ENCODE measurements at places on chromosomes 2 and 18.

DNA sequence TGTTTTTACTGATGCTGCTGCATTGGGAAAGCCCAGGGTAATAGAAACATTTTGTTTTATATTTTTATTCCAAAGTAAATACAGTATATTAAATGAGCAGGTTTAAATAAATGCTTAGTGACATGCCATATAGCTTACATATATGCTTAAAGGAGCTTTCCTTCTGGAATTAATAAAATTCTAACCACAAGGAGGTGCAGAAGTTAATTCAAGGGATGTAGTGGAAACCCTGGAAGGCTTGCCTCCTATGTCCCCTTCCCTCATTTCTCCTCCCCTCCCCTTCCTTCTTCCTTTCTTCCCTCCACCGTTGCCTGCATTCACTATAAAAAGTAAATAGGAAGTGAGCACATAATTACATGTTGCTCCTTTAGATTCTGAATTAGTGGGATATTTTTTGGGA lies 96.3 kb downstream of the UBE2E3 start:
- no peak for DNase-seq

GRCh38 chr2:163751696-163752095 lies 15.9 kb upstream of the FIGN start:
- no peak for DNase-seq

DNA sequence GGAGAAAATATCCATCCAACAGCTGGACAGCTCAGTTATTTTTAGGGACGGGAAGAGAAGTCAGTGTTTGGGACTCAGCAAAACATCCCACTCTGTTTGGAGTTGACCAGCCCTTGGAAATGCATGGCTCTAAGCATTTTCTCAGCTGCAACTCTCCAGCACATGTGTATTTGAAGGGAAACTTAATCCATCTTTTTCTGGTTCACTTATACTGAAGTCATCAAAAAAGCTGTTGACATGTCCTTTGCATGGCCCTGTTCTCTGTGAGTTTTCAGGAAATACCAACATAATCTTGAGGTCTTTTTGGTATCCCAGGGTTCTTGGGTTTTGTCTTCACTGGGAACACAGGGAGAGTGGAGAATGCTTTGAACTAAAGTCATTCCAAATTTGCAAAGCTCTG lies 91.9 kb upstream of the CELF4 start:
- no peak for DNase-seq

DNA sequence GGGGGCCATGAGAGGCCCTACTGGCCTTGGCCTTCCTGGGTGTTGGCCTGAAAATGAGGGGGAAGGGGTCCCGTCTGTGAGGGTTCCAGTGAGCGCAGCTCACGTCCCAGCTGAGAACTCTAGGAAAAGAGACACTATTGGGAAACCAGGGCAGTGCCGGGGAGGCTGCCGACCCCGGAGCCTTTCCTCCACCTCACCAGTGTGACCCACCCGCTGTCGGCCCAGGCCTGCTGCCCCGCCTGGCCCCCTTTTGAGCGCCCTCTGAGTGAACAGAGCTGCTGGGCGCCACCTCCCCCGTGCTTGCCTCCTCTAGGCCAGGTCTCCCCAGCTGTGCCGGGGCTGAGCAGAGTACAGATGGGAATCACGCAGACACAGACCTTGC lies 17.5 kb upstream of the ARHGEF4 start:
- no peak for DNase-seq

DNA sequence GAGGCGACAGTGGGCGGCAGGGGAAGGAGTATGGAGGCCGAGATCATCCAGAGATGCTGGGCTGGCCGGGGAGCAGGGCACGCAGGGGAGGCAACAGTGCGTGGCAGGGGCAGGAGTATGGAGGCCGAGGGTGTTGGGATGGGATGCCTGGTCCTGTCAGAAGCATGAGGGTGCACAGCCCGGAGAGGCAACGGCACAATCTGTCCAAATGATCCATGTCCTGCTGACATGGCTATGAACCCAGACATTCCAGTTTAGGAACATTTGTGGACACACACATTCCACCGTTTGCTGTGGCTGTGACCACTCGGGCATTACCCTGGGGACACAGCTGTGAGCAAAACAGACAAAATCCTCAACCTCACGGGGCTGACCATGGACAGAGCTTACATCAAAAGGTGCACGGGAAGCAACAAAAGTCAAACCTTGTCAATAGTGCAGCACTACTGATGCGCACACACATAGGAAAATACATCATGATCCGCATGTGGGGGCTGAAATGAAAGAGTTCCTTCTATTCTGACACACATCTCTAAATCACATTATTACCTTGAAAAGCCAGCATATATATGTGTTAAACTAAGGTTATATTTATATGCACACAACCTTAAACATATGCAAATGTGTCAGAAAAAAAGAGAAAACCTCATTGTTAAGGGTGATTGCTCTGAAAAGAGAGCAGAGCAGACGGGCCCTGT lies 144.0 kb upstream of the GPC1 start:
- DNase-seq = no peak

- DNase-seq = no peak
Observed at GRCh38 chr2:170493426-170494097, 221.6 kb upstream of the SP5 start.

DNA sequence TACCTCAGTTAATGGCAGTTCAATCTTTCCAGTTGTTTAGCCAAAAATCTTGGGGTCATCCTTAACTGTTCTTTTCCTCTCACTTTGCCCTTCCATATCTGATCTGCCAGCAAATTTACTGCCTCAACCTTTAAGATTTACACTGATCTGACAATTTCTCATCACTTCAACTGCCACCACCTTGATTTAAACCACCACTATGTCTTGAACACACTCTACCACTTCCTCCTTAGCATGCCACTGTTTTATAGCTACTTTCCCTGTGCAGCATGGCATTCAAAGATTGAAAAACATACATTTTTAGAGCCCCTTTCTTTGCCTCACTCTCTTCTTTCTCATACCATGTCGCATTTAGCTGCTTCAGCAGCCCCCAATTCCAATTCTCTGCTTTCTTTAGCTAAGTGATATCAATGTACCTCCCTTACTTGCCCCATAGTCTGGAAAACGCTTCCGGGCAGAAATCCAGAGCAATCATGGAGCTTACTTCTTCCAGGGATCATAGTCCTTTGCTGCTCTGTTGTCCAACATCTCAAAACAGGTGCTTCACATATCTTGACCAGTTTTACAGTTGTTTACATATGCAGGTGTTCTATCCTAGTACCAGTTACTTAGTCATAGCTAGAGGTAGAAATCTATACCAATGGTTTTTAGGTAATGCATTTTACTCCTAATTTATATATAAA lies 10.9 kb downstream of the PGAP1 start:
- peak; percentile 23 for DNase-seq

DNA sequence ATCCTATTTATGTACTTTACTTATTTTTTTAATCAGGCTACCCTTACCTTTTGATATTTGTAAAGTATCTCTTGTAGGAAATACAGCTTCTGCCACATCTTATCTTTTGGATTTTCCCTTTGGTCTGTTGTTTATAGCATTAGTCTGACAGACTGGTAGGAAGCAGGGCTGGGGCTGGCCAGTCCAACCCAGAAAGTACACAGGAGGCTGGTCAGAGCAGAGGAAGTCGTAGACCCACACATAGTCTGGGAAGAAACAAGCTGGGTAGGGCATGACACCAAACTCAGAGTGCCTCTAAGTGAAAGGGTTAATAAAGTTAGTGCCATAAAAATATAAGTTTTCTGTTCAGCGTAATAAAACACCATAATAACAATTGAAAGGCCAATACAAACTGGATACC lies 51.7 kb downstream of the BOLA3 start:
- DNase-seq = no peak

GRCh38 chr2:31109633-31110192 lies 28.5 kb downstream of the GALNT14 start:
- DNase-seq = no peak

GRCh38 chr18:77102259-77103040 lies 30.1 kb downstream of the MBP start:
- DNase-seq = peak; percentile 71

GRCh38 chr18:5317186-5317585 lies 21.7 kb upstream of the ZBTB14 start:
- no peak for DNase-seq

GRCh38 chr2:110216803-110217202 lies 4.5 kb upstream of the MTLN start:
- DNase-seq = no peak

DNA sequence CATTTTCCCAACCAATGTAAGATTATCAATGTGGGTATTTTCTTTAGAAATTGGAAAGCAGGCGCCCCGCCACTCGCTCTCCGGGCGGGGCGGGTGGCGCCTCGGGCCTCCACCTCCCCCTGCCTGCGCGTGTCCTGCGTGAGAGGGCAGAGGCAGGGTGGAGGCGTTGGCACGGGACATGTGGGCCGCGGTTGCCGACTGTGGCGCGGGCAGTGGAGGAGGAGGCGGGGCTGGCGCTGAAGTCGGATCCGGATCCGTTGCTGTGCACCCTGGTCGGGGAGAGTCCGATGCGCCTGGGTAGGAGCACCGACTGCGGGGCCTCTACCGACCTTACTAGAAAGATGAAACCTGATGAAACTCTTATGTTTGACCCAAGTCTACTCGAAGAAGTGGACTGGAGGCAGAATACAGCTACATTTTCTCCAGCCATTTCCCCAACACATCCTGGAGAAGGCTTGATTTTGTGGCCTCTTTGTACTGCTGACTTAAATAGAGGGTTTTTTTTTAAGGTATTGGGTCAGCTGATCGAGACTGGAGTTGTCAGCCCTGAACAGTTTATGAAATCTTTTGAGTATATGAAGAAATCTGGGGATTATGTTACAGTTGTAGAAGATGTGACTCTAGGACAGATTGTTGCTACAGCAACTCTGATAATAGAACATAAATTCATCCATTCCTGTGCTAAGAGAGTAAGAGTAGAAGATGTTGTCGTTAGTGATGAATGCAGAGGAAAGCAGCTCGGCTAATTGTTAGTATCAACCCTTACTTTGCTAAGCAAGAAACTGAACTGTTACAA lies 37.9 kb downstream of the PMS1 start:
- DNase-seq = no peak

- DNase-seq = no peak
Observed at GRCh38 chr2:102927854-102928267, 166.0 kb downstream of the TMEM182 start.

DNA sequence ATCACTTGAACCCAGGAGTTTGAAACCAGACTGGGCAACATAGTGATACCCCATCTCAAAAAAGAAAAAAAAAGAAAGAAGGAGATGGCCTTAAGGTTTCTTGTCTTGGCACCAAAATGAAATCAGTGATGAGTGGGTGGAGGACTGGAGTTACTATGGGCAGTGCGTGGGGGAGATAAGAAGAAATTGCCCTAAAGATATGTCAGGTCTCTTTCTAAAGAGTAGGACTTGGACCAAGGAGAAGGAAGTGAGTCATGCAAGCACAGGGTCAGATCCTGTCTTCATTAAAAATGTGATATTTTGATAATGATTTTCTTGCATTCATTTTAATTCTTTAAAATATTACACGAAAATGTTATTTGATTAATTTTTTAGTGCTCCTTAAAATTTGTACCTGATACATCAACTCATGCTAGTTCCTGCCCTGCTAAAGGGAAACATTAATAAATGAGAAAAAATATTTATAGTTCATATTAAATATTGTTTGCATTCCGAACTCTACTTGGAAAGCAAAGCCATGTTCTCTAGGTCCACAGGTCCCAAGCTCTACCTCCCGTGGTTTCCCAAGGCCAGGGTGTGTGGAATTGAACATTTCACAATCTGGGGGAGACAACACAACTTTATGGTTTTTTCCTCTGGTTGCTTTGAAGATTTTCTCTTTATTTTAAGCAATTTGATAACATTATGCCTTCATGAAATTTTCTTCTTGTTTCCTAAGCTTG lies 62.6 kb upstream of the CTLA4 start:
- no peak for DNase-seq

DNA sequence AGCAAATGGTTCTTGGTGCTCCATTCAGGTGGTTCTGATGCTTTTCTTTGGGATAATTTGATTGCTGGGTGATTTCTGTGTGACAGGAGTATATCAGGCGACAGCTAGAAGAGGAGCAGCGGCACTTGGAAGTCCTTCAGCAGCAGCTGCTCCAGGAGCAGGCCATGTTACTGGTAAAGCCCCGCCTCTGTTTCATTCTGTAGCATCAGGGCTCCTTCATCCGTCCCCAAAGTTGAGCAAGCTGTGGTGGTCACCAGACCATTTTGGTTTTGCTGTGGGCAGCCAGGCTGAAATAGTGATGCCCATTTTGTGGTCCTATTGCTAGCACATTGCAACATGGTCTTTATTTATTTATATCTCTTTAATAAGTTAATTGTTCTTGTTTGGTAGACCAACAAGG lies 132.8 kb upstream of the IL1R2 start:
- no peak for DNase-seq

- DNase-seq = no peak
Observed at GRCh38 chr2:236215196-236215595, 47.0 kb upstream of the GBX2 start.

DNA sequence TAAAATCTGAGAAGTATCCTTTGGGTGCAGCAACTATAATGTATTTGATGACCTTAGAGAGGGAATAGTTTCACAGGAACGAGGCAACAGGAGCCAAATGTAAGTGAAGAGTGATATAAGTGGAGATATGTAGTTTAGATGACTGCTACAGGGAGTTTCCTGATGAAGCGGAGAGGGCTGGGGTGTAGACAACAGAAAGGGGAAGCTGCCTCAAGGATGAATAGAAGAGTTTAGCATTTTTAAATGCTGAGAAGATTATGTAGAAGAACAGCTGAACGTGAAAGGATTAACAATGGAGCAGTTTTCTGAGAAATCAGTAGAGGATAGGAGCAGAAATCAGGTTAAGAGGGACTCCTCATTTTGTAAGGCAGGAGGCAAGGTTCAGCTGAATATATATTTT lies 133.3 kb downstream of the LCLAT1 start:
- no peak for DNase-seq

GRCh38 chr2:66110608-66111007 lies 324.3 kb upstream of the MEIS1 start:
- DNase-seq = no peak

GRCh38 chr2:48247206-48247605 lies 282.7 kb upstream of the STON1 start:
- DNase-seq = no peak

DNA sequence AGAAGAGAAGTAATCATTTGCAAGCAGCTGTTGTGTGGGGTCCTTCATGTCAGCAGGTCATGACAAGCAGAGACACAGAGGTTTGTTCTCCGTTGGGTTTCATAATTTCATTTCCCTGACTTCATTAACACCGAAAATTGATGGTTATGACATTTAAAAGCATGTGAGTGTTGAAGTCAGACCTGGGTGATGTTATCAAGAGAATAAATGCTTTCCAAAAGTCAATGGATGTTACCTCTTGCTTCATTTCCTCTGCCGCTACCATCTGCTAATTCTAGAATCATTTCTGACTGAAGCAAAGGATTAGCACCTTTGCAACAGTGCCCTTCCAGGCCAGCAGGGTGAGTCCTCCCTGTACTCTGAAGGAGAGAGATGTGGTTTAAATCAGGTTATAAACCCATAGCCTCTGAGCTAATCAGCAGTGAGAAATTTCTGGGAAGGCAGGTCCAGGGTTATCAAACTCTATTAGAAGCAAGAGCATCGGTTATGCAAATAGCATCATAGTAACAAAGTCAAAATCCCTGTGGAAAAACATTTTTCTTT lies 446.2 kb downstream of the PIK3C3 start:
- DNase-seq = no peak

Measured in CD4-positive, alpha-beta T cell treated with Interleukin-17A for 1 hour (primary cell).